ENCODE measurements at places on chromosomes 4 and X.

GRCh38 chrX:136714626-136715599 is 65.8 kb downstream of the ARHGEF6 start:
- no peak for DNase-seq

DNA sequence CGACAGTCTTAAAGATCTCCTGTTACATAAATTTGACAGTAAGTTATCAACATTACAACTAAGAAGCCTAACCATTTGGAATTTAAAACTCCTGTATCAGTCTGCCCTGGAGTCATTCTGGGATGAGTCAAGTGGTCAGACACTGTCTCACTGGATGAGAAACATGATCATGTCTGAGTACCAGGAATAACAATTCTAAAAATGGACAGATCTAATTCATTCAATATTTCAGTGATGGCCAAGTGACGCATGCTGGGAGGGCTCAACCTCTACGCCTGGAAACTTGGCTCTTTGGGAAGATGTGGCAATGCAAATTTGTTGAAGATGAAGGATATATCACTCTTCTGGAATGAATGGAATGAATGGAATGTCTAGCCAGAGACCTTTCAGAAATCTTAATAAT is 1427.2 kb downstream of the STIM2 start:
- no peak for DNase-seq

DNA sequence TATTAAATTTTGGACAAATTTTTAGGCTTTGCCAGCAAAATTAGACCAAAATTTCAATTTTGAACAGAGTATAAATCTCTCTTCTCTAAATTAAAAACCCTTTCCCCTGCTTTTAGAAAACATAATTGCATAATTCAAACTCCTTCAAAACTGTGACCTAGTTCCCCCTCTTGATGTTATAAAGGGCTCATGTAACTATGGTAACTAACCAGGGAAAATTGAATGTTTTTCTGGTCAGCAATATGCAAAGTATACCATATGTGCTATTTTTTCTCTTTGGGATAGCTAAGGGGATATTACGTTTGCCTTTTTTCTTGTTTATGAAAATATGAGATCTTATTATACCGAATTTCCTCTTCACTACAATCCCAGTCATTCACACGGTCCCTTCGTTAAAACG is 5.1 kb upstream of the ING2 start:
- no peak for DNase-seq

GRCh38 chr4:11073621-11074051 is 355.1 kb downstream of the HS3ST1 start:
- no peak for DNase-seq

- DNase-seq: no peak
These were observed 824 bp upstream of the UGDH start for GRCh38 chr4:39528061-39528465.

Measured in activated naive CD8-positive, alpha-beta T cell treated with anti-CD3 and anti-CD28 coated beads, Interleukin-2, amount 50 U/mL, for 16 hours (primary cell).